Ovary (tissue), 10 donors: ENCODE measurements at places on chromosomes 2 and 18. TPM values are rescaled to one million over a fixed set of nuclear protein-coding genes. Genes with fewer than 3 reads are reported as not detected.
A peak's percentile ranks its signal among the peaks of the same experiment; 100 is the strongest.

Gene KLHL41
- 1.4 TPM for total RNA-seq

- no peak for DNase-seq
Observed at GRCh38 chr2:64153811-64154210, 9.6 kb upstream of the PELI1 start.

DNA sequence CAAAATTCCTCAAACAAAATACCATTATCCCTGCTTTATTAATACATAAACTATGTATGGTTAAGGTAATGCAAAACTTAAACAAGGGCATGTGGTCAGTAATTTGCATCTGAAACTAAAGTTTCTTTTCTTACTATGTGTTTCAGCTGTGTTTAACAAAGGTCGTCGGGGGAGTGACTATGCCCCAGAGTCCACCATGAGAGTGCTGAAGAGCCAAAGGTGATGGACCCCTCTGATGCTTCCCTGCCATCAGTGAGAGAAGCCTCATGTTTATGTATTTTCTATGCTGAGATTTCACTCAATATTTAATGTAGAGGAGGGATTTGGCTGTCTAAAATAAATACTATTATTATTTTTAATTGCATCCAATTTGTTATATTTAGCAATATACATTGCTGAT lies 707.2 kb upstream of the REG3G start:
- DNase-seq, result no peak

- peak; percentile 51 for DNase-seq
Observed at GRCh38 chr2:144516411-144516980, 3.4 kb downstream of the ZEB2 start.

DNA sequence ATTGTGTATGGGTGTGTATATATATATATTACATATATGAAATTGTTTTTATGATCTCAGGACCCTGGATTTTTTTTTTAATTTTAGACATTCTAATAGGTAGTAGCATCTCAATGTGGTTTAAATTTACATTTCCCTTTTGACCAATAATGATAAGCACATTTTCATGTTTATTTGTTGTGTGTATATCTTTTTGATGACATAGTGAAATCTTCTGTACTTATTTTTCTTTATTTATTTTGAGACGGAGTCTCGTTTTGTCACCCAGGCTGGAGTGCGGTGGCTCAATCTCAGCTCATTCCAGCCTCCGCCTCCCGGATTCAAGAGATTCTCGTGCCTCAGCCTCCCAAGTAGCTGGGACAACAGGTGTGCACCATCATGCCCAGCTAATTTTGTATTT lies 35.1 kb upstream of the CYBRD1 start:
- no peak for DNase-seq

GRCh38 chr2:110126086-110126773 lies 10.6 kb upstream of the MALL start:
- DNase-seq, result no peak

- no peak for DNase-seq
Observed at GRCh38 chr18:42412896-42413295, 457.9 kb downstream of the PIK3C3 start.

DNA sequence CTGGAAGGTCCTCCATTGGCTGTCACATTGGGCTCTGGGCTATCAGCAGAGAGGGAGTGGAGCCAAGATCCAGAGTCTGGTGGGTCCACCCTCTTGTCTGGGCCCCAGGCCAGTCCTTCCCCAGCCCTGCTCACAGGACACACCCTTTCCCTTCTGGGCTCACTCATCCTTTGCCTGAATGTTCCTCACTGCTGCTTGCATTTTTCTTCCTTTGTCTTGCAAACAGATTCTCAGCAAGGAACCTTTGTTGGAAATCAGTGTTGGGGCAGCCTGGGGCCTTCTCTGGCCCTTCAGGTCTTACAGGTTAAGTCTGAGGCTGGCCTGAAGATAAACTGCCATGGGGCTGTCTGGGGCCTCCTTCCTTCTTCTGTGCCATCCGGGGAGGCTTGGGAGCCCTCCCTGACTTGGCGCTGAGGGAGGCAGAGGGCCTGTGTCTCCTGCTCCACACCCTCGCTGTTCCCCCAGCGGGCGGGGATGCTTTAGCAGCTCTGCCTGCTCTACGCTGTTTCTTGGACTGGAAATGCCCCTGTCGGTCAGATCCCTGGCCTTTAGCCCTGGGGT lies 11.5 kb upstream of the CELF4 start:
- no peak for DNase-seq

DNA sequence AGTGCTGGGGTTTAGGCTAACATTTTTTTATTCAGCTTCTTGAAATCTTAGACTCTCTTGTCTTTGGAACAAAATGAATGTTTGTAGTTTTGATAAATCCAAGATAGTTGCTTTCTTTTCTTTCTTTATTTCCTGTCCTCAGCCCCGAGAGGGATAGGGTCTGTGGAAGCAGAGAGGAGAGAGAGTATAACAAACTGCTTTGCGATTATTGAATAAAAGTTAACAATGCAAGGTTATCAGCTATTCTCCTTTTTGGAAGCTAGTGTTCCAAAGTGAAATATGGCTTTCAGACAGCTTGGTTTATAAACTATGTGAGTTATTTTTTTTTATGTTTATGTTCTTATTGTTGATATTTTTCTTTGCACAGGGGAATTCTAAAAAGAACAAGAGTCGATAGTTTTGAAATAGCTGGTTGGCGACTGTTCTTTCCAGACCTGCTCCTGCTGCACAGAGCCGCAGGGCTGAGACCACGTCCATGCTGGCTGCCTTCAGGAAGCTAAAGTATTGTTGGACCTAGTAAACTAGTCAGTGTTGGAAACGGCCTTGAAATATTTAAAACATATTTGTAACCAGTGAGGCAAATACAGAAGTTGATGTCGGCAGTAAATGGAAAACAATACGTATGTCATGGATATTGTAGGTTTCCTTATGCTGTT lies 15.5 kb upstream of the STON1 start:
- peak; percentile 70 for DNase-seq

Gene SIX2
- 0.46 TPM for total RNA-seq

DNA sequence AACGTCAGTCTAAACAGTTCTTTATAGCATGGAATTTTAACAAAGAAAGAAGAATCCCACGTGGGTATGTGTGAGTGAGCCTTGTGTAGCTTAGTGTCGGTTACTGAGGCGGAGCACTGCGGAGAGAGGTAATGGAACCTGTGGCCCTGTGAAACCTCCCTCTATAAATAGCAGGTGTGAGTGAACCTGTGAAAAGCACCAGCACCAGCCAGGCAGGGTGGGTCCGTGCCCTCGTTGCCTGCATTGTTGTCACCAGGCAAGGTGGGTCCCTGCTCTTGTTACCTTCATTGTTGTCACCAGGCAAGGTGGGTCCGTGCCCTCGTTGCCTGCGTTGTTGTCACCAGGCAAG lies 4.7 kb downstream of the CTDP1 start:
- no peak for DNase-seq

GRCh38 chr2:9961013-9961412 lies 9.5 kb downstream of the GRHL1 start:
- no peak for DNase-seq

Gene STARD6
- total RNA-seq, result not detected

Gene SPP2
- total RNA-seq, result not detected

Gene ARHGAP28
- 20.8 TPM for total RNA-seq

DNA sequence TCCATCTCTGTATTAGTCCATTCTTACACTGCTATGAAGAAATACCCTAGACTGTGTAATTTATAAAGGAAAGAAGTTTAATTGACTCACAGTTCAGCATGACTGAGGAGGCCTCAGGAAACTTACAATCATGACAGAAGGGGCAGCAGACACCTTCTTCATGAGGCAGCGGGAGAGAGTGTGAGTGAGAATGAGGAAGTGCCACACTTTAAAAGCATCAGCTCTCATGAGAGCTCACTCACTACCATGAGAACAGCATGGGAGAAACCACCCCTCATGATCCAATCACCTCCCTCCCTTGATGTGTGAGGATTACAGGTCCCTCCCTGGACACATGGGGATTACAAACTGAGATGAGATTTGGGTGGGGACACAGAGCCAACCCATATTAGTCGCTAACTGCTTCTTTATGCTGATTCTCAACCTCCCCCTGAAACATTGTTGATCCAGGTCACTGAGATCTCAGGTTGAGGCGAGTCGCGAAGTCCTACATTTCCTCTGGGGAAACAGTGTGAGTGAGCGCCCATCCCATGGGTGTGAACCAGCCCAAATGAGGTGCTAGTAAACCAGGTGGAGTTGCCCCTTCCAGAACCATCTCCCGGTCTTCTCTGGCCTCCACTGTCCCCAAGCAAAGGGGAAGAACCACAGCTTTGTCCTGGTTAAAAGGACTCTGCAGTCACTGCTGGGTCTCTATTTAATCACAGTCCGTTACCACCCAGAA lies 123.8 kb downstream of the CAPN13 start:
- DNase-seq, result no peak

- no peak for DNase-seq
Observed at GRCh38 chr2:99776906-99777646, 287.3 kb upstream of the REV1 start.

DNA sequence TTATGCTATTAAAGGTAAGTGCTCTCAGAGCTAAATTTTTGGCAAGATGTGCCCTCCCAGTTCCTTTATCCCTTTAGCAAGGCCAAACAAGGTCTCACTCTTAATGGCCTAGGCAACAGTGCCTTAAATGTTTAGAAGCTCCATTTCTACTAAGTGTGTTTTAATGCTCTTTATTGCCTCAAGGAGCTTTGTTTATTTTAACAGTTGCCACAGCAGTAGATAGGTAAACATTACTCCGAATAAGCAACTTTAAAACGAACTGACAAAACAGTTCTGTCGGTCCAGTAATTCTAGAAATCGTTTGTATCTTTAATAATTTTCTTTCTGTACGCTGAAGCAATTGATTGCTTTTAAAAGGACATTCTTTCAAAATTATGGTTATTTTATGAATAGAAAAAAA lies 74.5 kb downstream of the PIEZO2 start:
- no peak for DNase-seq

- no peak for DNase-seq
Observed at GRCh38 chr2:232219496-232219870, 159.1 kb upstream of the ALPP start.

DNA sequence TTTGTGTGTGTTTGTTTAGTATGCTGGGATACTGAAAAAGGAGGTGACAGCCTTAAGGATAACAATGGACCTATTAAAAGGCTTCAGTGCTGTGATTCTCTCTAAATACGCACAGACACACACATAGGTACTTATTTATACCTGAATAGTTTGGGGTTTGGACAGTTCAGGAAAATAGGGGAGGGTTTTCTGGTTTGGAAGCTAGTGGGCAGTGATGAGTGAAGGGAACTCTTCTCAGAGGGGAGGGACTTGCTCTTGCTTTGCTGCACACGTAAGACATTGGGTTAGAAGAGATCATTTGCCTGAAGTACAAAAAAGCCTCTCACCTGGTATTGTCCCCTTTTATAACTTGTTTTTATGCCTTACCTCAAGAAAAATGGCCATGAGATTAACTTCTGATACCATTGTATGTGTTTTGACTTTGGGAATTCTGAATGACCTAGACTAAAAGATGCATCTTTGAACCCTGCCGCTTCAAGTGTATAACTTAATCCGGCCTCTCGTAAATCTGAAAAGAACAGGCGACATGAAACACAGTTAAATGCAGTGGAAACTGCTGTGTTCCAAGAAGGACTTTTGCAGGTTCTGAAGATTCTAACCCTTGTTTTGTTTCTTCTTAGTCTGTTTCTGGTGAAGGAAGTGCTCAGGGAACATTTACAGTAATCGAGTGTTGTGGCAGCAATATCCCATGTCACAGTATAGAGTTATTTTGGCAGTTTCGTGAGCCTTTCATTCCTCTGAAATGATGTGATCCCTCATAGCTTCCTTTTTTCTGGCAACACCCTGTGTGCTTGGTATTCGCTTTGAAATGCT lies 2.5 kb downstream of the CRIM1 start:
- peak; percentile 29 for DNase-seq

DNA sequence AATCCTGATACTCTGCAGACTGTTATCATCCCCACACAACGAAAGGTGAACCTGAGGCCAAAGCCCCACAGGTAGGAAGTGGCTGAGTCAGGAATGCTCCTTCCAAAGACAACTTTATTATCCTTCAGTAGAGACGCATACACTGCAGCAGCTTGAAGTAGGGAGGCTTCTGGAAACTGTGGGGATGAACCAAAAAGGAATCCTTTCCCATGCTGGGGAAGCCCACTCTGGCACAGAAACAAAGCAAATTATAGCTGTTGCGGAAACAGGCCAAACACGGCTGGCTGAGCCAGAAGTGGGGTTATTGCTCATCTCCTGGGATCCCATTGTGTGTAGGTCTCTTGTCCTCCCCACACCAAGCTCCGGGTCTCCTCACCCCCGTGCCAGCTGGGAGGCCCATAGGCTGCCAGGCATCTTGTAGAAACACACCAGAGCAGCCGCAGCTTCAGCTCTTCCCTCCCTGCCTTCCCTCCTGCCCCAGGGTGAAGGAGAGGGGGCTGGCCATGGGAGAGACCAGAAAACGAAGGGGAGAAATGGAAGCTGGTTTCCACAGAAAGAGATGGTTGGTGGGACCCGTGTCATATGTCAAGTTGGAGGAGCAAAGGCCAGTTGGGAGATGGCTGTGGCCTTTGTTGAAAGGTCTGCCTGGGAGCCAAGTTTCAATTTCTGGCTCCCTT lies 176.9 kb upstream of the NABP1 start:
- DNase-seq, result no peak

- no peak for DNase-seq
Observed at GRCh38 chr2:14756122-14756541, 123.6 kb downstream of the LRATD1 start.

DNA sequence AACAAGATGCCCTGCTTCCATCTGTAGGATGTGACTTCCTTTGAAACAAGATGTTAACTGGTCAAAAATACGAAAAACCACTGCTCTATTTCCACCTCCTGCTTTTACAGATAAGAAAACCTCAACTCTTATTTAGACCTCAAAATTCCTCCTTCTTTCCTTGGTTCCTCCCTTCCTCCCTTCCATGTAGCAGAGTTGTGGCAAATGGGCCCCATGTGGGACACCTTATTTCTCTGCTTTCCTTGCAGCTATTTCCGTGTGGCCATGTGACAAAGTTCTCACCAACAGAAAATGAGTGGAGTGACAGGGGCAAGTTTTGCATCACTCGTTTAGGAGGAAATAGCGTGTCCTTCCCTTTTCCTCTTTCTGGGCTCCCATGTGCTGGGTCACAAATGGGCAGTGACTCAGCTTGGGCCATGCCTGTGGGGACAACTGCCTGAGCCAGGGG lies 69.4 kb upstream of the SMAD2 start:
- DNase-seq, result no peak

- DNase-seq, result no peak
Observed at GRCh38 chr2:173972636-173973035, 7.5 kb upstream of the SP3 start.

GRCh38 chr2:235084424-235084823 lies 132.6 kb downstream of the SH3BP4 start:
- DNase-seq, result no peak

Gene ANAPC1
- 43.3 TPM for total RNA-seq

Gene RBM44
- 0.83 TPM for total RNA-seq

- no peak for DNase-seq
Observed at GRCh38 chr18:11119550-11119949, 29.8 kb downstream of the PIEZO2 start.

GRCh38 chr2:42132191-42132965 lies 36.8 kb upstream of the EML4 start:
- no peak for DNase-seq

DNA sequence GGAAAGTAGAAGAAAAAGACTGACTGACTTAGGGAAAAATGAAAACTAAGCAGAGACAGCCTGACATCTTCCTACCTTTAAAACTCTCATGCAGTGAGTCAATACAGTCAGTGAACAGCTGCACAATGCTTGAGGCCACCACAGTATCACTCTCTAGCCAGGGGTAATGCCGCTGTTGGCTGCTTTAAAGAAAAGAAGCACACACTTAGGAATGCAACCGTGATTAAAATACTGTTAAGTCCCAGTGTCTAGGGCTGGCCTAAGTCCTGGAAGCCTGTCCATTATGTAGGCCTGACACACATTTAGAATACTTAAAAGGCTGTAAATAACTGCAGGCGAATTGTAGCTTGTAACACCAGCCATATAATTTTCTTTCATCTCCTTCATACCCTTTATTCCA lies 50.7 kb downstream of the SIGLEC15 start:
- DNase-seq, result no peak

Gene SYT4
- total RNA-seq, result 0.58 TPM
